ENCODE measurements at places on chromosomes 3 and 15.

- no peak for DNase-seq
Measured at GRCh38 chr3:142021127-142021526, 128.2 kb downstream of the TFDP2 start.

DNA sequence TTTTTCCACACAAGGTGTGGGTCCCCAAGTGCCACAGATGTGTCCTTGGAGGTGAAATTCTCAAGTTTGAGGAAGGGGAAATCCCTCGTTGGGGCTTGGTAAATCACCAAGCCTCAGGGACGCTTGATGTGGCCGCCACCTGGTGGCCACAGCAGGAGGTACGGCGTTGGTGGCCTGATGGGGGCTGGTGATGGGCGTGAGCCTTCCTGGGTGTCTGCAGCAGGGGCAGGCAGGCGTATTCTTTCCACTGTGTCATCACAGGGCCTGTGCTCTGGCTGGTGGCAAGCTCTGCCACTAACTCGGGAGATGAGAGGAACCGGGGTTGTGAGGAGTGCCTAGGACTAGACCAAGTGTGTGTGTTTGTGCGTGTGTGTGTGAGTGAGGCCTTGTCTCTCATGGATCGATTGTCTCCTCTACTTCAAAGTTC is 4.2 kb downstream of the ACOX2 start:
- DNase-seq: peak; percentile 56

- peak; percentile 35 for DNase-seq
Measured at GRCh38 chr15:65981837-65982626, 112.7 kb downstream of the RAB11A start.

DNA sequence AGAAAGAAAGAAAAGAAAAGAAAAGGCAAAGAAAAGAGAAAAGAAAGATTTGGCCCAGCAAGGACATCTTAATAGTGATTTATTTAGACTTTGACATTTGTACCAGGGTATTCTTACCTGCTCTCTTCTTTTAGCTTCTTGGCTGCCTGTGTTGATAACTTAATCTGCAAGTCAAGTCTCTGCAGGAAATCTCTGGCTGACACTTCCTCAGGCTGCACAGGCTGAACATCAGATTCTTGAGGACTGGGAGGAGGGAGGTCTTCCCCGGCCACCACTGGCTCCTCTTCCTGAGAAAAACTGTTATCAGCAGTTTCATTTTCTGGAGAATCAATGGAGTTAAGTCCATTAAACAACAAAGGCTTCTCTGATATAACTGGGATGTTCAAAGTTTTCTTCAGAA is 12.8 kb downstream of the LYSMD2 start:
- no peak for DNase-seq

- no peak for DNase-seq
Measured at GRCh38 chr3:52437326-52438103, 7.4 kb downstream of the SEMA3G start.

GRCh38 chr3:17901893-17902292 is 159.5 kb upstream of the TBC1D5 start:
- DNase-seq: no peak

DNA sequence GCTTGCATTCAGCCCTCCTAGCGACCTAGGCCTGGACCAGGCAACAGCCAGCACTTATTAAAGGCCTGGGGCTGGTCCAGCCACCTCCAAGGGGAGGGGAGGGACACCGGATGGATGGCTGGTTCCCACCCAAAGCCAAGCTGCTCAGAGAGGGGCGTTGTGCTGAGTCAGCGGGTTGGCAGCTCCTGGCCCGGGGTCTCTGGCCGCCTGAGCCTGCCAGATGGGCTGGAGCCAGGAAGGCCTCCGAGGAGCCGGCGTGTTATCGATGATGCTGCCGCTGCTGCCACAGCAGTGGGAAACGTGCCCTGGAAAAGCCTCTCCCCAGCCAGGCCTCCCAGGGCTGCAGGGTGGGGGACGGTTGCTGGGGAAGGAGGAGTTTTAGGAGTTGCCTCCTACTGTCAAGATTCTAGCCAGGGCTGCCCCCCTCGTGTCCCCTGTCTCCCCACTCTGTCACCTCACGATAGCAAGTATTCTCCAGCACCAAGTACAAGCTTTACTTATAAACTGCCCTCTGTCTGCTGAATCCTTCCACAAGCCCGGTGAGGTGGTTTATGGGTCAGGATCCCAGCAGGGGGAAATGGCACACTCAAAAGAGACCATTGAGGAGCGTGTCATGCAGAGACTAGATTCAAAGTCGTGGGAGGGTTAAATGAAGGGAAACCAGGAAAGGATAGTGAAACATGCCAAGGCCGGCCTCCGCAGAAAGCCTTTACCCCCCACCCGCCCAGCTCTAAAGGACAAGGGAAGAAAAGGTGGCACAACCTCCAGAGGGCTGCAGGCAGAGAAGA is 43.2 kb upstream of the TSEN2 start:
- DNase-seq: no peak

- DNase-seq: no peak
Measured at GRCh38 chr3:63809607-63810006, 9.5 kb upstream of the C3orf49 start.

Data from NCI-H1930 (cell line).